ENCODE measurements at places on chromosomes 12 and 14.
A peak's percentile ranks its signal among the peaks of the same experiment; 100 is the strongest.

GRCh38 chr12:81295251-81295650 lies 217.4 kb downstream of the ACSS3 start:
- DNase-seq: no peak

GRCh38 chr14:23562822-23563472 lies 4.6 kb downstream of the AP1G2 start:
- no peak for DNase-seq

- no peak for DNase-seq
Observed at GRCh38 chr12:51744235-51744634, 104.3 kb downstream of the FIGNL2 start.

DNA sequence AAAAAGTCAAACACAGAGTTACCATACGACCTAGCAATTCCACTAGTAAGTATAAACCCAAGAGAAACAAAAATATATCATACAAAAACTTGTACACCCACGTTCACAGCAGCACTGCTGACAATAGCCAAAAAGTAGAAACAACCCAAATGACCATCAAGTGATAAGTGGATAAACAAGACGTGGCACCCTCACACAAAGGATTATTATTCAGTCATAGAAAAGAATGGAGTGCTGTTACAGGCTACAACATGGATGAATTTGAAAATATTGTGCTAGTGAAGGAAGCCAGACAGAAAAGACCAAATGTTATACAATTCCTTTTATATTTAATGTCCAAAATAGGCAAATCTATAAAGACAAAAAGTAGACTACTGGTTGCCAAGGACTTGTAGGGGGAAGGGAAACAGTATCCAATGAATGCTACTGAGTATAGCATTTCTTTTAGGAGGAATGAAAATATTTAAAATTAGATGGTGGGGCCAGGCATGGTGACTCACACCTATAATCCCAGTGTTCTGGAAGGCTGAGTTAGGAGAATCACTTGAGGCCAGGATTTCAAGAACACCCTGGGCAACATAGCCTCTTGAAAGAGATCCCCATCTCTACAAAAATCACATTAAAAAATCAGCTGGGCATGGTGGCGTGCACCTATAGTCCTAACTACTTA lies 41.9 kb downstream of the SPTLC2 start:
- no peak for DNase-seq

GRCh38 chr14:62743560-62743959 lies 301.7 kb downstream of the KCNH5 start:
- no peak for DNase-seq

DNA sequence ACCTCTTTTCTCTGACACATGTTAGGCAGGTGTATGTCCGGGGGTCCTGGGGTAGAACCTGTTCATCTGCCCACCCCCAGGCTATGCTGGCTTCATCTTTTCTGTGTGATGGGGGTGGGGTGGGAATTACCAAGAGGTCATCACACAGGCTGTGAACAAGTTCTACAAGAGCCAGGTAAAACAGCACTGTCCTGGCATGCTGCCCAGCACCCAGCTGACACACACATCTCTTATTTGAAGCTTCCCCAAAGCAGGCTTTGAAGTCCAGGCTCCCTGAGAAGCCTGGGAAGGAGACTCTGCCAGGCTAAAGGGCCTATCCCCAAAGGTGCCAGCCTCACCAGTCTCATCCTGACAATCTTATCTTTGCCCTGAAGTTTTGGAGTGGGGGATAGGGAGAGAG lies 141.1 kb downstream of the ALG10 start:
- no peak for DNase-seq

DNA sequence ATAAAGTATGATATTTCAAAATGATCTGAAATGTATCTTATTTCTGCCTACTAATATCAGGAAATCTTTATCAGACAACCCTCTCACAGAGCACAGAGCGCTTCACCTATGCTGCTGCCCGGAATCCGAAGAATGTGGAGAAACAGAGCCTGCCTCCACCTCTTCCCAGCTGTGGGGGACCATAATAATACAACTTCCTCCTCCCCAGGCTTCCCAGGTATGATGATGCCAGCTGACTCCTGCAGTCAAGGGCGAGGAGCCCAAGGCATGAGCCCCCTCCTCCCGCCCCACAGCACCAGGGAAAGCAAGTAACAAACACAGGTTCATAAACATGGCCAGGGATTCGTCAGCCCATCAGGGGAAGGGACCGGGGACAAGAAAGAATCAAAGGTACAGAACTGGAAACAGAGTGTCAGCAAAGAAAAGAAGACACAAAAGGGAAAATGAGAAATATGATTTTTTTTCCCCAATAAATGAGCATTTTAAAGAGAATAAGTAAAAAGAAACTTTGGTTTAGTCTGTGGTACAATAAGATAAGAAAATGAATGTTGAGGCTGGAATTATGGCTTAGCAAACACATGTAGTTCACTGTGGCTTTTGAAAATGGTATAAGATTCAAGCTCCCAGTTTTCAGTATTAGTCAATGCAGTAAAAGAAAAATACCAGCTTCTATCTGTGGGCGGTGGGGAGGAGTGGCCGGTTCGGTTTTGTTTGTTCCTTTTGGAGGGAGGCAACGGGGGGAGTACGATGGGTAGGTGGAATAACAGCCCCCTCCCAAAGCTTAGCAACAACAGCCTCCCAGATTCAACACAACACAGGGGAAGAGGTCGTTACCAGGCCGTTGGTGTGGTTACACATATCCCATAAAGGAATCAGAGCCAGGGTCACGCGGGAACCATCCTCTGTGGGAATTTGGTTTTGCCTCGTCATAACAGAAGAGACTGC lies 68.3 kb downstream of the SETD3 start:
- DNase-seq: no peak

DNA sequence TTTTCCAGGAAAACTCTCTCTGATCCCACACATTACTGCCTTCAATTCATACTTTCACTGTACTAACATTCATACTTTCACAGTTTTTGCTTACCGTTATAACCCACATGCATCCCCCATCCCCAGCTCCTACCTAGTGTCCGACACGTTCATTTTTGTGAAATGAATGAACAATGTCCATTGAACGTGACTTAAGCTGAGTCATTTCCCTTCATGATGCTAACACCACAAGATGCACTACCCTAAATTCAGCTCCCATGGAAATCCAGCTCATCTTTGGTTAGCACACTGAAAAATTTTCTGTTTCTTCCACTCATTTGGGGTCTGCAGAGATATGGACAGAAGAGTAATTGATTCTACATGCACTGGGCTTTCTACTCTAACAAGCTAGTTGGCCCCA lies 84.7 kb downstream of the GALNT4 start:
- DNase-seq: no peak

GRCh38 chr12:15474766-15475165 lies 152.5 kb downstream of the PTPRO start:
- no peak for DNase-seq

DNA sequence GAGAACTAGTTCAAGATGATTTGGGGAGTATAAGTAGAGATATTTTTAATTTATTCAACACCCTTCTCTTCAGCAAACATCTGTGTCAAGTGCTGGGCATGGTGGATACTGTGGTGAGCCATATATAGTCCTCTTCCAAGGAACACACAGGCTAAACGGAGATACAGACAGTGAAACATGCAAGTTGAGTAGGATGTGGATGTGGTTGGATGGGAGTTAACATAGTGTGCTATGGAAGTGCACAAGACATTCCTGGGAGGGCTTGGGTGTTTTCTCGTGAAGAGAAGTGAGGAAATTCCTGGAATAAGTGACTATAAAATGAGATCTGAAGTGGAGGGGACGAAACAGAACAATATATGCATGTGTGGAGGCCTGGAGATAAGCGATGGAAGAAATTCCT lies 181.1 kb upstream of the NPAS3 start:
- DNase-seq: no peak

DNA sequence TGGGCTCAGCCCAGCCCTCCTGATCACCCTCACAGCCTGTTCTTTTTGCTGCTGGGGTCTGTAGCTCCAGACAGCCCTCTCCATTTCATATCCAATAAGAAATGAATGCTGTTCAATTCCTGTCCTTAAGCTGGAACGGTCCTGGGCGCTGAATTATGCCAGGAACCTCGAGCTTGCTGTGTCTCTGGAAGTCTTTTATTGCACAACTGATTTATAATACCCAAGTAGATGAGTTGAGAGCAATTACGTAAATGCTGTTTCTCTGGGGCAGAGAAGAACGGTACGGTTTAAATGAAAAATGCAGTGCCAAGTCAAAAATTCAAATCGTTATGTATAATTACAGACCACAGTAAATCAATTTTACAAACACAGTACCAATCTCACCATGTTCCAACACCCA lies 161.0 kb downstream of the SAMD4A start:
- no peak for DNase-seq

DNA sequence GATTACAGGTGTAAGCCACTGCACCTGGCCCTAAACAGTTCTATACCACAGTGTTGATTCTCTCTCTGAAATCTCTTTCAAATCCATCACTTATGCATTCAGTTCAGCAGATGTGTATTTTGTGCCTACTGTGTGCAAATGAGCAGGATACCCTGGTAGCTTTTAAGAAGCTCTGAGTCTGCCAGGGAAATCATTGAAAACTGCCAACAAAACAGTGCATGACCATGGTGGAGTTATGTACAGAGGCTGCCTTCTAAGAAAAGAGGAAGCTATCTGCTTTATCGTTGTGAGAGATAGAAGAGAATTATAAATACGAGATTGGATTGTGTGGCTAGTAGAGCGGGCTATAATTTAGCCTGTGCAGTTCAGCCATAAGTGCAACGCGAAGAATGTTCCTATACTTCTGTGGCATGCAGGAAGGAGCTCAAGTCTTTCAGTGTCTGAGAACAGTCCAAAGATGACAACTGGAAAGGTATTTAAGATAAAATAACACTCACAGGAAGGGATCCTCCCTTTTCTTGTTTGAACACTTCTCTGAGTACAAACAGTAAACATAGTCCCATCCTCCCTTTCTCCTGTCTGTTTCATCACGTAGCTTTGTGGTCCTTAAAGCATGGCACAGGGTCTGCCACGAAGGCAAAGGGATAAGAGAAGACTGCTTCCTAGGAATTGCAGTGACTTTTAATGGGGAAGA lies 4.3 kb downstream of the DIP2B start:
- no peak for DNase-seq

- no peak for DNase-seq
Observed at GRCh38 chr12:3145033-3145432, 67.9 kb downstream of the TSPAN9 start.

DNA sequence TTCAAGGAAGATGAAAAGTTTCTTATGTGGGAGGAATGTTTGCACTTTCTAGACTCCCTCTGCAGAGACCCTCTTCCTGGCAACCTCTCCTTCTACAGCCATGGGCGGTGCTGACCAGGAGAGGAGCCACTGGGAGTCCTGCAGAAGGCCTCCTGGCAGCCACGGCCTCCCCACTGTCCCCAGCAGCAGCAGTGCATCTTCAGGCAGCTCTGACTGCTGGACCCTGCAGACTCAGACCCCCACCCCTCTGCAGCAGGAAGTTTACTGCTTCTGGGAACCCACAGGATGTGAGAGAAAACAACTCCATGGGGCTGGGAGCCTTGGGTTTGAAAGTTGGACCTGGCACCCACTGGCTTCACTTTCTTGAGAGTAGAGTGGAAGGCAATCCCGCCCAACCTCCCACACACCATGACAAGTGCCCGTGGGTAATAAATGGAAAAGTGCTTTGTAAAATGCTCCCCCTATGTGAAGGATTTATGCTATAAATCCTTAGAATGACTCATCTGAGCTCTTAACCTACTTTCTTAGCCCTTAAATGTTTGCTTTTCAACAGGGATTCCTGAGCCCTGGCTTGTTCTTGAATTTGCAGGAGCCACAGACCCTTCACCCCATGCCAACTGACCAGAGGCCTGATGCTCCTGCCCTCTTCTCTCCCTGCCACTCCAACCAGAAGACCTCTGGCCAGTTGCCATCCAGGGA lies 37.5 kb upstream of the DDX11 start:
- no peak for DNase-seq

- no peak for DNase-seq
Observed at GRCh38 chr12:13101821-13102375, 1.6 kb downstream of the GSG1 start.

DNA sequence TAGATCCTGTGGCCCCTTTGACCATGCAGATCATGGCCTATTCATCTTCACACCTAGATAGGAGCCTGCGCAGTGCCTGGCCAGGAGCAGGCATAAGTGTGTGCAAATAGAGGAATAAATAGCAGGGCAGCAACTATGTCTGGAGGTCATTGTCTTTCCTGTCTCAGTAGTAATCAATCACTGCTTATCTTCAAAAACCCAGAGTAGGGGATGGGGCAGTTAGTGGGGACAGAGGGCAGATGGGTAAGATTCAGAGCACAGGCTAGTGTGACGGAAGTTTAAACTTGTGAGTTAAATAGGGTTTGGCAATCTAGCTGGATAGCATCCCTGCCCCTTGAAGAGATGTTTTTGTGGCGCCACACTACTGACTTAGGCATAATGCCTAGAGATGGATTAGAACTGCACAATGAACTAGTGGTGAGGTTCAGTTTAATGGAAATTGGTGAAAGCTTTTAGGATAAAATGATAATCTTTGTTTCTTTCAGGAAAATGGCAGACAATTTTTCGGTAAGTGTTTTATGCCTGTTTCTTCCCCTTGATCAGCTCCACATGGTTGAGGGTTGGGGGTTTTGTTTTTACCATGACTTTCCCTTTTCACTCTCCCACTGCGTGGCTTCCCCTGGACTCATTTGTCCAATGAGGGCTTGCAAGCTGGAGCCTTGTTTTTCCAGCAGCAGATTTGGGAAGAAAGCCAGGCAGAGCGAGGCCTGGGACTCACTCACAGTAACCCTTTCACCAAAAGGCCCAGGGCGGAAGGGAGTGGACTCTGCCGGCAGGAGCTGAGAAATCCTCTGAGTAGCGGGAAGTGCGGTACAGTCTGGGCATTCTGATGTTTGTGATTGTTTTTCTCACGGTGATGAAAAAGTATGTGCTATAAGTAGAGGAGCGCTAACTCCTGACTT lies 8.1 kb downstream of the LGALS3 start:
- peak; percentile 79 for DNase-seq

DNA sequence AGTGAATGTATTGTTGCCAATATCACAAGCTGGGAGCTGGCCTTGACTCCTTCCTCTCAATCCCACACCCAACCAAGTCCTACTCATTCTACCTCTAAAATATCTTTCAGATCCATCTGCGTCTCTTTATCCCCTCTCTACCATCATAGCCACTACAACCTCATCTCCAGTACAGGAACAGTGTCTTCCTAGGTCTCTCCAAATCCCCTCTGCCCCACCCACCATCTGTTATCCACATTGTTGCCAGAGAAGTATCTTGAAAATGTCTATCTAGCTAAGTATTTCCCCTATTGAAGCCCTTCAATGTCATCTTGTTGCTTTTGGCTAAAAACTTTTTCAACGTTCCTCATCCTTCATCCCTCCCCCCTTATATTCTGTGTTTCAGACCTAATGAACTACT lies 244.7 kb downstream of the C12orf75 start:
- no peak for DNase-seq

- DNase-seq: peak; percentile 77
Observed at GRCh38 chr12:84507956-84508850, 404.4 kb downstream of the SLC6A15 start.

GRCh38 chr14:34093883-34094282 lies 143.0 kb upstream of the EGLN3 start:
- no peak for DNase-seq

- DNase-seq: no peak
Observed at GRCh38 chr12:53300187-53300586, 692 bp downstream of the MYG1 start.
